Cerebellar nuclear complex (tissue), 1 donor: ENCODE measurements at places on chromosomes 13 and 19.

DNA sequence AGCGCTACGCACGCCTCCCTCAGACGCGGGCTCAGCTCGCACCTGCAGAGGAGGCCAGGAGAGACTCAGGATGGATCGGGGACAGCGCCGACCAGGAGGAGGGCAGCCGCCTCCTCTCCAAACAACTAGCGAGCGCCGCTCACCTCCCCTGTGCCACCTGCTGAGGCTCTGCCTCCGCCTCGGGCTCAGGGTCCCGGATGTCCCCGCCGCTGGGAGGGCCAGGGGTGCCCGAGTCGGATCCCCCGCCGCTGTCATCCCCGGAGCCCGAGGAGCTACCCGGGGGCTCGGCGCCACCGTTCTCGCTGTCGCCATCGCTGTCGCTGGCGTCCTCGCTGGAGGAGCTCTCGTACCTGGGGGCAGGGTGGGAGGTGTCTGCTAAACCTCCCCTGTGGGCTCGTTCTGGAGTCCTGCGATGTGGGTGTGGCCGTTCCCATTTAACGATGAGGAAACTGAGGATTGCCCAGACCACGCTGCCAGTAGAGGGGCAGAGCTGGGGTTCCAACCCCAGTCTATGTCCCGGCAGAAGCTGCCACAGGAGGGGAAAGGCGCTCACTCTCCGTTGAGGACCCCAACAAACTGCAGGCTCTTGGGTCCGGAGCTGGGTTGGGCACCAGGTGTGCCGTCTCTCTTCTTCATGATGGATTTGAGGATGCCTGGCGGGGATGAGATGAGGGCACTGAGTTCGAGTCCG is 9.2 kb downstream of the KANK3 start:
- no peak for DNase-seq

GRCh38 chr19:38095411-38096308 is 128.4 kb downstream of the DPF1 start:
- peak; percentile 20 for DNase-seq

- no peak for DNase-seq
Measured at GRCh38 chr13:60893801-60894200, 496.8 kb downstream of the TDRD3 start.

GRCh38 chr19:1003283-1003682 is 3.1 kb downstream of the GRIN3B start:
- no peak for DNase-seq

DNA sequence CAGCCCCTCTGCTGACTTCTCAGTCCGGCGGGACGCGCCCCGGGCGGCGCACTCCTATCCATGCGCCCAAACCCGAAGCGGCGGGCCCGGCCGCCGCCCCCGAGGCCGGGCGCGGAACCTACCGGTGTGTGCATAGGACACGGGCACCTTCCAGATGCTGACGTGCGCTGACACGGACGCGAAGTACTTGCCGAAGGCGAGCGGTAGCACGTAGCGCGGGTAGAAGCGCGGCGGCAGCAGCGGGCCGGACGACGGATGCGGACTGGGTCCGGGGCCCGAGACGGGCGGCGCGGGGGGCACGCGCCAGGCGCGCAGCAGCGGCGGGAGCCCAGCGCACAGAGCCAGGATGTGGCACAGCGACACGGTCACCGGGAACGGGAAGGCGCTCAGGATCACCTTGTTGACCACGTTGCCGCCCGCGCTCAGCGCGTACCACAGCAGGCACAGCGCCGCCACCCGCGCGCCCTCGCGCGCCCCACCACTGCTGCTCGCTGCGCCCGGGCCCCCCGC is 338 bp downstream of the SLC35E1 start:
- no peak for DNase-seq

- DNase-seq: no peak
Measured at GRCh38 chr13:100680131-100680530, 5.5 kb upstream of the TMTC4 start.

DNA sequence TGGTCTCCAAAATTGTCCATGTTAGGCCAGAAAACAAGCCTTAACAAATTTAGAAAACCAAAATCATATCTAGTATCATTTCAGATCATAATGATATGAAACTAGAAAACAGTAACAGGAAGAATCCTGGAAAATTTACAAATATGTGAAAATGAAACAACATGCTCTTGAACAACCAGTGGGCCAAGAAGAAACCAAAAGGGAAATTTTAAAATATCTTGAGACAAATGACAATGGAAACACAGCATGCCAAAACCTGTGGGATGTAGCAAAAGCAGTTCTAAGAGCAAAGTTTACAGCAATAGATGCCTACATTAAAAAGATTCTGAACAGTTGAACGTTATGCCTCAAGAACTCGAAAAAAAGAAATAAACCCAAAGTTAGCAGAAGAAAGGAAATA is 32.6 kb downstream of the VWA8 start:
- no peak for DNase-seq

DNA sequence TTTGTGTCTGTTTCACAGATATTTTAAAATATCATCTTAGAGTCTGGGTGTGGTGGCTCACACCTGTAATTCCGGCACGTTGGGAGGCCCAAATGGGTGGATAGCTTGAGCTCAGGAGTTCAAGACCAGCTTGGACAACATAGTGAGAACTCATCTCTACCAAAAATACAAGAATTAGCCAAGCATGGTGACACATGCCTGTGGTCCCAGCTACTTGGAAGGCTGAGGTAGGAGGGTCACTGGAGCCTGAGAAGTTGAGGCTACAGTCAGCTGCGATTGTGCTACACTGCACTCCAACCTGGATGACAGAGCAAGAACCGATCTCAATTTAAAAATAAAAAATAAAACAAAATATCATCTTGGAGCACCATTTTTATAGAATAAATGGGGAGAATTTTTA is 1247.6 kb upstream of the MIR17HG start:
- no peak for DNase-seq

DNA sequence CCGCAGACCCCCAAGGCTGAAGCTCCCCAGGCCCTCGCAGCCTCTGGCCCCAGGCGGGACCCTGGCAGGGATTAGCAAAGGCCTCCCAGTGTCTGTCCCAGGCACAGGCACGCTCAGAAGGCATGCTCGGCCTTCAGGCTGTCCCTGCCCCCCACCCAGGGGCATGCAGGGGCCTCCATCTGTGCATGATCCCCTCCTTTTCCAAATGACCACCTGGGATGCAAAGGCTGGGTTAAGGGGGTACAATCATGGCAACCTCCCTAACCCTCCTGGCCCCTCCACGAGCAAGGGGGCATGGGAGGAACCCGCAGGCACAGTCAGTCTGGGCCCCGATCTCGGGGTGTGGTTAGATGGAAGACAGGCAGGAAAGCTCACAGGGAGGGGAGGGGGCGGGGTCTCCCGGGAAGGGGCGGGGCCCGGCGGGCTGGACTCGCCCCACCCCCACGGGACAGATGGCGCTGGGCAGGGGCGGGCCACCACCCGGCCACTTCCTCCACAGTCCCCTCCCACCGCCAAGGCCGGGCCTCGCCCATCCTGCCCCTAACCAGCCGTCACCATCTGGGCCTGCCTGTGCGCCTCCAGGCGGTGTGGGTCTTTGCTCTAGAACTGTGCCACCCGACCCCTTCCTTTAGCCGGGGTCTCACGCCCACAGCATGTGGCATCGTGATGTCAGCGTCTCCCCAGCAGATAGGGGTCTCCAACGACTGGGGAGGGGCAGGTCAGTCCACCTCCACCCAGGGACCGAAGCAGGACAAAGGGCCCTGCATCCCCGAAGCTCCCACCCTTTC is 7.0 kb upstream of the REXO1 start:
- DNase-seq: no peak

GRCh38 chr19:13796301-13797057 is 1.2 kb downstream of the ZSWIM4 start:
- no peak for DNase-seq
